ENCODE measurements at places on chromosomes 11 and 22.

- DNase-seq = no peak
These were observed 73.1 kb downstream of the CDKN1C start for GRCh38 chr11:2812371-2812991.

- DNase-seq = no peak
These were observed 30.8 kb upstream of the GLYAT start for GRCh38 chr11:58762284-58763119.

GRCh38 chr22:48394787-48395186 lies 1432.9 kb downstream of the BRD1 start:
- DNase-seq = no peak

DNA sequence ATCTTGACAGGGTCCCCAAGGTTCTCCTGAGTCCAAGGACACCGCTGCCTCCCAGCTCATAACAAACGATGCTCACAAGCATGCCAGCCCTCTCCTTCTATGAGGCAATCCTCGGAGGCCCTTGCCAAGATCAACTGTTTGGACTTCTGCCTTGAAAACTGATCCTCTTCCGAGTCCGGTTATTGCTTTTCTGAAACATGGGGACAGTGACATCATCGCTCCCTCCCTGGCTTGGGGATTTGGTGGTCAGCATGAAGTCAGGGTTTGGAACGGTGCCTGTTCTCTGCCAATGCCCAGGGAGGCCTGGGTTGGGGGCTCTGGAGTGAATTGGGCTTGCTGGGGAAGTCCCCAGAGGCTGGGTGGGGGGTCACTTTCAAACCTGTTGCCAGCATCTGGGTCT lies 149.3 kb downstream of the FBXO7 start:
- no peak for DNase-seq

DNA sequence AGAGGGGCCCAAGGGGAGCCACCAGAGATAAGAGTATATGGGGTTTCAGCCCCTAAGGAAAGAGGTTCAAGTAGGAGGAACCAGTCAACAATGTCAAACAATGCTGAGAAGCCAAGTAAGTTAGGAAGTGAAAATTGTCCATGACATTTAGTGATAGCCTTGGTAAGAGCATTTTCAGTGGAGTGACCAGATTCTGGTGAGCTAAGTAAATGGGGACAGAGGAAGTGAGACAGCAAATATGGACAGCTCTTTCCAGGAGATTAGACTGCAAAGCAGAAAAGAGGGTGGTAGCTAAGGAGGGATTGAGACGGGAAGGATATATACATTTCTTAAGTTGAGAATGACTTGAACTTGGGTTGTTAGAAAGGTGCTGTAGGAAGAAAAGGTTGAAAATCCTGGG lies 22.9 kb downstream of the POLD3 start:
- no peak for DNase-seq

DNA sequence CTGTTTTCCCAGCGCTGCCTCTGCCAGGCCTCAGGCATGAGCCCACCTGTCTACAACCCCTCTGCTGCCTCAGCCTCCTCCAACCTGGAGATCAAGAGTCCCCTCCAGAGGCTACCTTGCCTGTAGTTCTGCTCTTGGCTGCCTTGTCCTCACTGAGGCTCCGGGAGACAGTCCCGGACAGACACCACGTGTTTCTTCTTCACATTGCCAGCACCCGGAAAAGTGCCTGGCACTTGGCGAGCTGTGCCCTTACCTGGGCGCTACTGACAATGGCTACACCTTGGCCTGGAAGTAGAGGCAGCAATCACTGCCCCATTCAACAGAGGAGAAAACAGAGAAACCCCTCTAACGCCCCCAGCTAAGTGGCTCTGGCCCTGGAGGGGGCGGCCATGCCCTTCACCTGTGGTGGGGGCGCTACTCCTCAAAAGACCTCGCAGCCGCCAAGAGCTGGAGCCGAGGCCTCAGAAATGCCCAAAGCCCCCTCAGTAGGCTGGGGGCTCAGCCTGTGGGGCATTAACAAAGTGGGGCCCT lies 3.0 kb upstream of the NAP1L4 start:
- DNase-seq = no peak

- DNase-seq = no peak
These were observed 473.7 kb downstream of the JRKL start for GRCh38 chr11:96863520-96863919.

GRCh38 chr22:34019190-34019845 lies 99.0 kb upstream of the LARGE1 start:
- no peak for DNase-seq

GRCh38 chr11:41254966-41255365 lies 204.5 kb downstream of the LRRC4C start:
- no peak for DNase-seq

- no peak for DNase-seq
These were observed 239.2 kb upstream of the LARGE1 start for GRCh38 chr22:34159491-34159890.

DNA sequence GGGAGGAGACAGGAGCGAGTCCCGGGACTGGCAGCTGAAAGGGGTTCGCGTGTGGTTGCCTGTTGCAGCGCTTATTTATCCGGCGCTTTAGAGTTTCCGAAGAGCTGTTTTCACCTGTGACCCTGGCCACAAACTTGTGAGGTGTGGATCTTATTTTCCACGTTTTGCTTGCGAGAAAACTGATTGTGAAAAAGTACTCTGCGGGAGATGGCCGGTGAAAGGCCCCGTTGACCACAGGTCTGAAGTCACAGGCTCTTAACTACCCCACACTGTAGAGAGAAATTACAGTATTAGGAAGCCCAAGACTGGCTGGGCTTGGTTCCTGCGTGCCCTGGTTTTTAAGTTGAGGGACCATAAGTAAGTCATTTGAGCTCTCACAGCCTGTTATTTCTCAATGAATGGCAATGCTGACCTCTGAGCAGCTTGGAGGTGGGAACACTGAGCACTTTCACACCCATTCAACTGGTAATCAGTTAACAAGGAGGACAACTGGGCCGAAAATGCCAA lies 379 bp upstream of the RAB38 start:
- no peak for DNase-seq

DNA sequence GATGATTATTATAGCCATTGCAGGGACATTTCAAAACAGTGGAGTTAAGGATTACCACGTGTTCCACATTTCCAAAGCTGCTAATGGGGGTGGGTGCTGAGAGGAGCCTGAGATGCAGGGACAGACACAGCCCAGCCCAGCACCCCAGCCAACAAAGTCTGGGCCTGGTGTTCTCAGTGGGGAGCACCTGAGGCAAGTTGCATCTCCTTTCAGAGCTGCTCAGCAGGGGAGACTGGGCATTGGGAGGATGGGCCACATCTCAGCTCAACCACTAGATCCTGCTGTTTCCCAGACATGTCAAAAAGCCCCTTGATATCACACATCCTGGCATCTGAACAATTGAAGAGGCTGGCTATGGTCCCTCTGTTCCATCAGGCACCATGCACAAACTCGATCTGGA lies 458.0 kb upstream of the KIRREL3 start:
- no peak for DNase-seq

GRCh38 chr22:49507607-49508292 lies 319.9 kb downstream of the BRD1 start:
- DNase-seq = no peak

- DNase-seq = no peak
These were observed 45.0 kb upstream of the MPPED2 start for GRCh38 chr11:30631148-30631547.

- no peak for DNase-seq
These were observed 298.4 kb upstream of the PDGFD start for GRCh38 chr11:104462341-104462740.

DNA sequence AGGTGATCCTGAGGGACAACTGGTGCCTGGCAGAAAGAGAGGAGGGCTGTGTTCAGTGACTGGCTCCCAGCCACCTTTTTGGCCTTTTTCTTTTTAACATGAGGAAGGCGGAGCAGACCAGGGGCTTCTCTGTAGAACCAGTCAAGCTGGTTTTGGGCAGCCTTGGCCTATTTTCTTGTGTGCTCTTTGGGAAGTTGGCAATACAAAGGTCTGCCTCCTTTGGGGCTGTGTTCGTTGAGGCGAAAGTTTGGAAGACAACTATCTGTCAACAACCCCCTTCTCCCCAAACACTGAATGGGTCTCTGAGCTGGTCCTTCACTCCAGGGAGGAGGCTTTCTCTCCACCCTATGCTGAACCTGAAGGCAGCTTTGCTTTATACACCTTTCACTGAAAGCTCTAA lies 8.5 kb downstream of the MARK2 start:
- DNase-seq = no peak

- DNase-seq = no peak
These were observed 266.4 kb downstream of the BUD13 start for GRCh38 chr11:116506263-116506825.

DNA sequence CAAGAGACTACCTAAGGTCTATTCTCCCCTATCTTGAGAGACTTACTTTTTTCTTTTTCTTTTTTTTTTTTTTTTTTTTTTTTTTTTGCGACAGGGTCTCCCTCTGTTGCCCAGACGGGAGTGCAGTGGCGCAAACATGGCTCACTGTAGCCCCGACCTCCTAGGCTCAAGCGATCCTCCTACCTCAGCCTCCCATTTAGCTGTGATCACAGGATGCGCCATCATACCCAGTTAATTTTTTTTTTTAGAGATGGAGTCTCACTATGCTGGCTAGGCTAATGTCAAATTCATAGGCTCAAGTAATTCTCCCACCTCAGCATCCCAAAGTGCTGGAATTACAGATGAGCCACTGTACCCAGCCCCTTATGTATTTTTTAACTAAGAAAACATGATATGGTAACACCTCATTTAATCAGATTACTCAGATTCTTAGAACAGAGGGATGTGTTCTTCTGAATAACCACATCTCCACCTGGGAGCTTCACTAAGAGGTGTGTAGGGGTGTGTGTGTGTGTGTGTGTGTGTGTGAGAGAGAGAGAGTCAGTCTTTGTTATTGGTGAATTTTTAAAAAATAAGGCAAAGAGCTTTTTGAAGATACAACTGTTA lies 102.9 kb downstream of the USP35 start:
- no peak for DNase-seq

DNA sequence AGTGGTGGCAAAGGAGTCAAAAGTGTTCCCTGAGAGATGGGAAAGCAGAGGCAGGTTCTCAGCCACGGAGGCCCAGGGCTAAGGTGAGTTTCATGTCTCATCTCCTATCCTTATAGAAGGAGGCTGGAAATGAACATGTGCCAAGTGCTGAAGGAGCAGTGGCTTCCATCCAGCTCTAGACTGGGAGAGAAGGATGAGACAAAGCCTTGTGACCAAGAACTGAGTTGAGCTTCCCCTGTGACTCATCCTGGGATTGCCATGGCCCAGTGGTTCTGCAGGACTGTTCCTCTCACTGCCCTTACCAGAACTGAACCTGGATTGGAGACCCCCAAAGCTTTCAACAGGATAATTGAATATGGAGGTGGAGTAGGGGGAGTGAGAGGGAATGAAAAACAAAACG lies 16.7 kb upstream of the OR9Q1 start:
- DNase-seq = no peak

- DNase-seq = no peak
These were observed 72.7 kb downstream of the RAB38 start for GRCh38 chr11:88102598-88102934.

GRCh38 chr11:43135966-43136534 lies 175.7 kb upstream of the API5 start:
- no peak for DNase-seq

DNA sequence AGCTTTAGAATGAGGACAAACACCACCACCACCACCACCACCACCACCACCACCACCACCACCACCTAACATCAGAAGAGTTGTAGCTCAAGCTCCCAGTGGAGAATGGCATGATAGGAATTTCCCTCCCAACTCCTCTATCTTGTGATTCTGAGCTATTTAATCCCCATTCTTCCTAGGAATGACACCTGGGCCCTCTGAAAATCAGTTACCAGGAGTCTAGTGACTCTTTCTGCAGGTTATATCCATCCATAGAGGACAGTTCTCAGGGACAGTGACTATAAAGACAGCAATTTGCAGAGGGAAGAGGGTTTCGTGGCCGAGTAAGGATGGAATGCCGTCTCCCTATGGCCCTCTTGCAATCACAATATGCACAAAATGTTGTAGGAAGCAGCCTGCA lies 27.8 kb downstream of the MYH9 start:
- DNase-seq = no peak

DNA sequence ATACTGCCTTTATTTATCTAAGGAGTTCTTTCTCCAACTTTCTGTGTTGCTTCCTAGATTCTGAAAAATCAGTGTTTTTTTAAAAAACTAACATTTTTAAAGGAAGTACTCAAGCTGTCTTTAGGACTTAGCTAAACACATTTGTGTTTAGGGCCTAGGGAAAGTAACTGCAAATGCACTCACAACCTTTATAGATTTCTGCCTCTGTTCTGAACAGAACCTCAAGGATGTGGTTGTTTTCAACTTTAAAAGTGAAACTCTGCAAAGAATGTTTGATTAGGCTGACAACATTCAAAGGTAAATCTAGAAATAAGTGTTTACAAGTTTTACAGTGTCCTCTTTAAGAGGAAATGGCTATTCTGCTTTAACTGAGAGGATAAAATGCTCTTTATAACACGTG lies 55.4 kb upstream of the CNTN5 start:
- no peak for DNase-seq

GRCh38 chr11:130874955-130875531 lies 41.2 kb downstream of the SNX19 start:
- DNase-seq = no peak

- DNase-seq = no peak
These were observed 84.3 kb upstream of the SHISAL1 start for GRCh38 chr22:44396727-44397722.

DNA sequence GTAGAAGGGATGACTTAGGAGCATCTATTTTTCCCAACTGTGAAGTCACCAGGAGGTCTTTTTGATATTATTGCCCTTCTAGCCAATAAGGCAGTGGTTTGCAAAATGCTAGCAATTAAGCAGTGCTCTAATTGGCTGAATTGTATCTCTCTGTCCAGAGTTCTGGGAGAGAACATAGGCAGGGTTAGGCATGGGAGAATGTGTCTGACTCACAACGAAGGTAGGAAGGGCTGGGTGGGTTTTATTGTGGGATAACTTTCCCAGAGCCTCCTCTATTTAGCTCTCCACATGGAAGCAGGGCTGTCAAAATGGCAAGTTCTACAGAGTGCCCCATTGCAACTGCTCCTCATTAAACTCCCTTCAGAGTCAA lies 415.9 kb upstream of the CADM1 start:
- DNase-seq = no peak

DNA sequence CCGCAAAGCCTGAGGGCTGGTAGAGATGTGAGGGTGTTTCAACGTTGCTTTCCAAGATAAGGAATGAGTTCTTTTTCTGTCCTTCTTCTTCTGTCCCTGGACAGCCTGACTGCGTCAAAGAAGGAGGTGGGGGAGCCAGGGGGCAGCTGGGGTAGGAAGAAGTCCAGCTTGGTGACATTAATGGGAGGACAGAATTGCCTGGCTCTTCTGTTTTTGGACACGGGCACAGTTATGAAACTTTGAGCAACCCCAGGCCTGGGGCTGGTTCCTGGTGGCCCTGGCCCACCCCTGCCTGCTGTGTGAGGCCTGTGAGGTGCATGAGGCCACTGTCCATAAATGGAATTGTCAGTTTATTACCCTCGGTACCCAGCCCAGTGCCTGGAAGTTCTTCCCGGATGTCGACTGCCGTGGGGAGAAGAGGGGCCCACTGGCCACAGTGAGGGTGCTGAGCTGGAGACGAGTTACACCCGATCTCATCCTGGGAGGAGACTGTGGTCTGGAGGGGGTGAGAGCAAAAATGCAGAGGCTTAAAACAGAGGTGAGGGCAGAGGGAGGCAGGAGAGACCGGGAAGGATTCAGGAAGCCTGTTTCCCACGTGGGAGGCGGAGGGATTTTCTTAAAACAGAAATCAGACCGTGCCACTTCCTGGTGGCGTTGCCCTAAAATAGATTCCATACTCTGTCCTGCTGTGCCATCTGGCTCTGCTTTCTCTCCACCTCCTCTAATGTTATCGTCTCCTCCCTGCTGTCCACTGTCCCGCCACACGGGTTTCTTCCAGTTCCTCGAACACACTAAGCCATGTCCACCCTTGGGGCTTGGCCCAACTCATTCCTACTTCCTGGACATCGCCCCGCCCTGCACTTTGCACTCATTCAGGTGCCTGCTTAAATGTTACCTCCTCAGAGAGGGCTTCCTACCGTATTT lies 59.7 kb upstream of the RASD2 start:
- DNase-seq = no peak

Measured in stimulated activated CD8-positive, alpha-beta memory T cell treated with anti-CD3 and anti-CD28 coated beads, Interleukin-15, amount 100 ng/mL, for 1 hour (primary cell).